ENCODE measurements at places on chromosomes 7 and 10.

- DNase-seq, result no peak
Measured at GRCh38 chr7:117793521-117793920, 79.7 kb downstream of the CTTNBP2 start.

GRCh38 chr10:7258948-7259523 lies 151.8 kb downstream of the SFMBT2 start:
- no peak for DNase-seq

DNA sequence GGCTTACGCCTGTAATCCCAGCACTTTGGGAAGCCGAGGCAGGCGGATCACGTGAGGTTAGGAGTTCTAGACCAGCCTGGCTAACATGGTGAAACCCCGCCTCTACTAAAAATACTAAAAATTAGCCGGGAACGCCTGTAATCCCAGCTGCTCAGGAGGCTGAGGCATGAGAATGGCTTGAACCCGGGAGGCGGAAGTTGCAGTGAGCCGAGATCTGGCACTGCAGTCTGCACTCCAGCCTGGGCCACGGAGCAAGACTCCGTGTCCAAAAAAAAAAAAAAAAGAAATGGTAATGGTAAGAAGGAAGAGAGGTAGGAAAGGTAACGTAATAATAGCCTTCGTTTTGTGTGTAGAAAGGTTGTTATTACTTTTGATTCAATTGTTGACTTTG lies 1.2 kb downstream of the HSPA14 start:
- no peak for DNase-seq

- DNase-seq, result no peak
Measured at GRCh38 chr10:59880971-59881510, 25.3 kb downstream of the CCDC6 start.

DNA sequence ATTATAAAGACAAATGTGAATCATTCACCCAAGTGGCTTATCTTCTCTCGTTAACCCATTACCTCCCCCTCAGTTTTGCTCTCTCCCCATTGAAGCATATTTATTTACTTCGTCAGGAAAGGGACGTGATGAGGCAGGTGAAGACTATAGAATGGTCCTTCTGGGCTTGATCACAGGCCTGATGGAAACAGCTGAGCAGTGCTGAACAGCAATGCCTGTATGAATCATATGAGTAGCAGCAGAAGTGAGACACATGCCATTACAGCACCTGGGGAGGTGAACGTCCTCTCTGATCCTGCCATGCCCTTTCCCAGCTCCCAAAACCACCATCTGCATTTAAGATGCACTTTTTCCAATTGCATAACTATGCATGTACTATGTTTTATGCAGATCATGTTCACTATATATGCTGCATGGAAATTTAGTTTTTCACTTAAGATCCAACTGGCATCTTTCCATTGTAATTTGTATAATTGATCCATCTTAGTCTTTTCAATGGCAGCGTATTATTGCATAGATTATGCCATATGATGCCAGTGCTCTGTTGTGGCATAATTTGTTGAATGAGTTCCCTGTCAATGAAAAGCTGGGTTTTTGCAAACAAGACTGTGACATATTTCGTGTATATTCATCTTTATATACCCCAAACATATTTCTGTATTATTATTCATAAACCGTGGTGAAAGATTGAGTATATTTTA lies 105.3 kb downstream of the CXCL12 start:
- DNase-seq, result no peak

DNA sequence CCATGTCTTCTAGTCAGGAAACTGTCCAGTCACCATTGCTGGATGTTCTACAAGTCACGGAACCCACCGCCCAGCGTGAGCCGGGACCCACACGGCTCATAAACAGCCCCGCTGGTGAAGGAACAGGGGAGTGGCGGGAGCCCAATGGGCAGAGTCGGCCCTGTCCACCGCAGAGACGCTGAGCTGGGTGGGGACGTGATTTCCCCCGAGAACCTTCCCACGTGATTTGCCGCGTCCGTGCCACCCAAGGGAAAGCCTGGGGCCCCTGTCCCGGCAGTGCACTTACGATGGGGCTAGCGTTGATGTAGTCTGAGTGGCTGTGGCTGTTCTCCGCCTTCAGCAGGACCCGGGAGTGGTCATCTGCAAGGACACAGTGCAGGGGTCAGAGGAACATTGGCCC lies 266.9 kb downstream of the DNAJB6 start:
- DNase-seq, result no peak

DNA sequence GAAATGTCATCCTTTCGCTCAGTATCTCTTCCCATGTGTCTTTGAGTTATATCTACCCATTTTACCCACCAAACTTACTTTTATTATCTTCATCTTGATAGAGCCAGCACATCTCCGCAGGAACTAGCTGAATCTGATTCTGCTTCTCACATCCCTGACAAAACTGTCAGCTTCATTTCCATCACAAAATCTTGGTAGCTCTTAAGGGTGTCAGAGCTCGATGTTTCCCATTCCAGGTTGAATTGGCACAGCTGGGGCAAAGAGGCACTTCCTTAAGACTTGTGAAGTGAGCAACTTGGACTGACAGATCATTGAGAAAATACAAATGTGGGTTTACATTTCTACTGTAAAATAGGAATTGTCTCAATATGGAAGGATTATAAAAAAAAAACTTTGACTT lies 434.5 kb downstream of the SUGCT start:
- no peak for DNase-seq

Data from H1 (cell line).